Heart left ventricle (tissue), 16 donors: ENCODE measurements at places on chromosomes 3 and 15. TPM values are rescaled to one million over a fixed set of nuclear protein-coding genes. Genes with fewer than 3 reads are reported as not detected.

Gene GREM1
- total RNA-seq = not detected

Gene COL6A5
- total RNA-seq = 0.14 TPM

Gene PYGO1
- 4.7 TPM for total RNA-seq

Gene LRRIQ4
- not detected for total RNA-seq
